Activated CD4-positive, alpha-beta T cell treated with anti-CD3 and anti-CD28 coated beads, Interleukin-2, amount 10 ng/mL, durations not matched to agents 24 days and 14 days (primary cell): ENCODE measurements at places on chromosomes 6 and 20.

GRCh38 chr6:158122048-158122447, 46.0 kb downstream of the SERAC1 start:
- DNase-seq = no peak
- H3K4me1 ChIP-seq = peaks cover 4% of the 10 kb centered on the region
- H3K27me3 ChIP-seq = no peaks in the 10 kb centered on the region
- H3K4me3 ChIP-seq = no peak overlapping the region
- peaks cover 25% of the 10 kb centered on the region for H3K36me3 ChIP-seq

- no peak for DNase-seq
- H3K27ac ChIP-seq = no peak overlapping the region
- no peaks in the 10 kb centered on the region for H3K4me1 ChIP-seq
Measured at GRCh38 chr6:13006578-13007300, 290.2 kb downstream of the PHACTR1 start.

DNA sequence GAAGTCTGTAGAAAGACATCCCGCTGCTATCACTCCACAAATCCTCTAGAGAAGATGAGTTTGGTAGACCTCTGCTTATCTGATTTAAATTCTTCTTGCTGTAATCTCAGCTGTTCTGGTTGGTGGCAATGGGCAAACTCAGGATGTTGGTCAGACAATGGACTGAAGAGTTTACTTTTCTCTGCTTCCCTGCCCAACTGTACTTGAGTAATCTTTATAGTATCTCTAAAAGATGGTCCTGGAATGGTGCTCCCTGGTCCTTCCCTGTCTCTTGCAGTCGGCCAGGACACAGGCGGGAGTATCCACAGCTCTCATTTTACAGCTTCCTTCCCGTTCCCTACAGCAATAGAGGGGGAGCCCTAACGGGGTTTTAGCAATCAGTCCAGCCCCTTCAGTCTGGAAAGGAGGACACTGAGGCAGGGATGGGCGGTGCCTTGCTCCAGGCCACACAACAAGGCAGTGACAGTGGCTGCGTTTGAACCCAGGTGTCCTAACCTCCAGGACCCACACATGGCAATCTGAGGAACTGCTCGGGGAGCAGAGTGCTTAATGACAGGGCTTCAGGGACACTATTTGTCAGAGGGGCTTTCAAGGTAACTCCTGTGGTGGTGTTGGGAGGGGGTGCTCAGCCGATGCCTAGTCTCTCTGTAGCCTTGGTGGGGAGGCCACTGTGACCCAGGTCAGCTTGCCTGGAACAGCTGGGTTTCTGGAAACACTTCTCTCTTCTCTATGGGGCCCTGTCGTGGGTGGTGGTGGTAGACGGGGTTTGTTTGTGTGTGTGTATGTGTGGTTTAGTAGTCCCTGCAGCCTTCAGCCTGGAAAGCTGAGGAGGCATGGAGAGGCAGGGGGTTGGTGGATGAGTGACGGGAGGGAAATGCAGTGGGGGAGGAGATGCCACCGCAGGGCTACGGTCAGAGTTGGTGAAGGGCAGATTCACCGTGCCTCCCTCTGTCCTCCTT, 9.5 kb upstream of the VEGFA start:
- H3K27ac ChIP-seq = peak overlapping the region; percentile 9
- H3K36me3 ChIP-seq = no peaks in the 10 kb centered on the region
- peaks cover 10% of the 10 kb centered on the region for H3K27me3 ChIP-seq
- peaks cover 4% of the 10 kb centered on the region for H3K4me1 ChIP-seq
- no peak for DNase-seq
- no peak overlapping the region for H3K4me3 ChIP-seq

- H3K4me1 ChIP-seq = no peaks in the 10 kb centered on the region
- no peak overlapping the region for H3K4me3 ChIP-seq
- H3K36me3 ChIP-seq = no peaks in the 10 kb centered on the region
- no peaks in the 10 kb centered on the region for H3K27me3 ChIP-seq
Measured at GRCh38 chr20:30921286-30922071, 336.0 kb upstream of the DEFB115 start.

DNA sequence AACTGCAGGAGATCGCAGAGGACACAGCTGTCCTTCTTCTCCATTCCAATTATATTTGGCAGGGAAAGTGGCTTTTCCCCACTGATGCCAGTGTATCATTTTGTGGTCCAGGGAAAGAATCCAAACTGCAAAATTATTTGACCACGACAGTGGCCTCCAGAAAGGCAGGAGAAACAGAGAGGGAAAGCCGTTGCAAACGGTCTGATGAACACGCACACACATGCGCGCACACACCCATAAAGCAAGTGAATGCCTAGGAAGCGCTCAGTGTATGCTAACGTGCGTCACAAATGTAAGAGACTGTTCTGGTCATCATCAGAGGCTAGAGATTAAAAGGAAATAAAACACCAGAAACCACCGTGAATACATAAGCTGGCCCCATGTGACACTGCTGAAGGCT, 54.0 kb downstream of the NPEPL1 start:
- H3K27ac ChIP-seq = no peak overlapping the region
- DNase-seq = no peak
- H3K4me3 ChIP-seq = no peak overlapping the region
- peaks cover 27% of the 10 kb centered on the region for H3K27me3 ChIP-seq
- no peaks in the 10 kb centered on the region for H3K4me1 ChIP-seq

DNA sequence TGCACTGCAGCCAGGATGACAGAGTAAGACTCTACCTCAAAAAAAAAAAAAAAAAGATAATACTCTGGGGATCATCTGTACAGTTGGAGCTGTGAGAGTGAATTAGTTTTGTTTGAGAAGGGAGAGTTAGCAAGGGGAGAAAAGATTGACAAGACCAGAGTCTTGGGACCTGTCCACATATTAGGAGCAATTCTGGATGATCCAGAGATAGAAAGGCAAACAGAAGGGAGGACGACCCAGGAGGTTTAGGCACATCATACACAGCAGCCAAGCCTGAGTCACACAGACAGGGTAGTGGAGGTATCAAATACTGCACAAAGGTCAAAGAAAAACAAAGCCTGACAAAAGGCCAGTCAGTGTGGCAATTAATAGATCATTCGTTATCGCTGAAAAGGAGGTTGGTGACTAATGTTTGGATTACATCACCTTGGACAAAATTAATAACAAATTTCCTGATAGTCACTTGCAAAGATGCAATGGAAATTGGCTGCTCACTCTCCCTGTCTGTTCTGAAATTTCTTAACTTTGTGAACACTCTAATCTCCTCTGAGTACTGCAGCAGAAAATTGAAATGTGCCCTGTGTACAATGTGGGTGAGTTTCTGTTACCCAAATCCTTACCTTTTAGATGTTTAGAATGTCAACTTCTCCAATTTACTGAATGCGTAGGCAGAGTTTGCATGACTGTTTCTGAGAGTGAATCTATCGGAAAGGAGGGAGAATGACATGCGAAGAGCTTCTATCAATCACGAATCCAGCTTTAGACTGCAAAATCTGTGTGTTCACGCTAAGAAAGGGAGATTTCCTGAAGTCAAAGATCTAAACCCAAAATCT, 105.4 kb downstream of the TSHZ2 start:
- H3K4me3 ChIP-seq = no peak overlapping the region
- H3K36me3 ChIP-seq = peaks cover 20% of the 10 kb centered on the region
- peaks cover 37% of the 10 kb centered on the region for H3K4me1 ChIP-seq
- no peak overlapping the region for H3K27ac ChIP-seq

DNA sequence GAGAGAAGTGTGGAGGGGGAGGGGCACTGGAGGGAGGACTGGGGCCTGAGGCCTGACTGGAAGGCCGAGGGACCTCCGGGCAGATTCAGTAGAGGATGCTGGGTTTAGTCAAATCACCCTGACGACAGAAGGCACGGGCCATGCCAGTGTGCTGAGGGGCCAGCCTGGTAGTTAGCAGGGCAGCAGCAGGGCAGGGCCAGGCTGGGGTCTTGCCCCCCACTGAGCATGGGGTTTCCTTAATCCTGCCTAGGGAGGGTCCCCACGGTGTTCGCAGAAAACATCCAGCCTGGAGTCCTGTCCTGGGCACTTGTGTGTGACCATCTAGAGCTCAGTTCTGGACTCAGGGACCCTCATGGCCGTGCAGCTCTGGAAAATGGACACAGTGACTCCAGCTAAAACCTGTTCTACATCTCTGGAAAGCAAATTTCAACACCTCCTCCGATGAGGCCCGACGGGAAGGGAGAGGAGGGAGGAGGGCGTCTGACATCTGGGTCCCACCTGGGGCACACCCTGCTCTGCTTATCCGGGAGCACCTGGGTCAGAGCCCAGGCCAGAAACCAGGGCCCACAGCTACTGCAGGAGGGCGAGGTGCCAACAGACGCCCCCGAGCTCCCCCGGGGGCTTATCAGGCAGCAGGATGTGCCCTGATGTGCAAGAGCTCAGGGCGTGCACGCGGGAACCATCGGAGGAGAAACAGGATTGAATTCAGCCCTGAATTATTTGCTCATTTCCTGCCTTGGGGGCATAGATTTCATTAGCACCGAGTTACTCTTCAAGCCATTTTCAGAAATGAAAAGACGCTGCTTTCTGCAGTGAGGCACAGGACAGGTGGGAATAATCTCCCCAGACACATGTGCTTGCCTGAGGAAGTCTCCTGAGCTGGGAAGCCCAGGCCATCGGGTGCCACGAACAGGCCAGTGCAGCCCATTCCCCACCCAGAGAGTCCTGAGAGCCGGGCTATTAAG, 78.0 kb upstream of the MPC1 start:
- H3K4me1 ChIP-seq = no peaks in the 10 kb centered on the region
- H3K36me3 ChIP-seq = no peaks in the 10 kb centered on the region
- no peaks in the 10 kb centered on the region for H3K27me3 ChIP-seq
- no peak for DNase-seq
- no peak overlapping the region for H3K27ac ChIP-seq

- H3K27ac ChIP-seq = no peak overlapping the region
- H3K27me3 ChIP-seq = no peaks in the 10 kb centered on the region
- H3K36me3 ChIP-seq = peaks cover 42% of the 10 kb centered on the region
- no peak overlapping the region for H3K4me3 ChIP-seq
Measured at GRCh38 chr20:36754656-36755222, 8.8 kb upstream of the NDRG3 start.

DNA sequence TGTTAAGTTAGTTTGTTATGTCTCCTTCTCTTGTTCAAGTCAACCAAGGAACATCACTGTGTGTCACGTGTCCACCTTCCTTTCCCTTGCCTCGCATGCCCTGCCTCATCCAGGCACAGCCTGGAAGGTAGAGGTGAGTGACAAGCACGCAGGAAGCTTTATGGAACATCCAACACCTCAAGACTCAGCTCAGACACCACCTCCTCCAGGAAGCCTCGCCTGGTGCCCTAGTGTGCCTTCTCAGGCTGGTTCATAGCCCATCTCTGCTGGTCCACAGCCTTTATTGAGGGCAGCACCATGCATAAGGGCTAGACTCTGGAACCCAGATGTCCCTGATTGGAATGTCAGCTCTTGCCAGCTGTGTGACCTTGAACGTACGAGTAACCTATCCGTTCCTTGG, 224.3 kb downstream of the ANKRD60 start:
- no peaks in the 10 kb centered on the region for H3K4me1 ChIP-seq
- no peak overlapping the region for H3K27ac ChIP-seq
- H3K4me3 ChIP-seq = no peak overlapping the region
- H3K27me3 ChIP-seq = peaks cover 3% of the 10 kb centered on the region
- H3K36me3 ChIP-seq = no peaks in the 10 kb centered on the region

DNA sequence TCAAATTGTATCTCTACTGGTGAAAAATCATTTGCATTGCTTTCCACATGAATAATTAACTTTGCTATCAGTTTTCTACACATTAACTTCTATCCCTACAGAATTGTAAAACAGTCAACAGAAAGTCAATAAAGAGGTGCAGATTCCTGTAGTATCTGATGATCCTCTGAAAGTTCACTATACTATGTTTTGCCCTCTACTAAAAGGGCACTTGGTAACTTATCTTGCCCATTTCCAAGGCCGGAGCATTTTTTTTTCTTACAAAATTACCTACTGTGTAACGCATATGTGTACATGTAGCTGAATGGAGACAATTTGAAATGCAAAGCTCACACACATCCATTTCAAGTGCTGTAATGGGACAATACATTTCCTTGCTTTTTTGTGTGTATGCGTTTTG, 9.6 kb upstream of the SPTLC3 start:
- no peak overlapping the region for H3K4me3 ChIP-seq
- H3K4me1 ChIP-seq = no peaks in the 10 kb centered on the region
- H3K27ac ChIP-seq = no peak overlapping the region
- DNase-seq = no peak
- peaks cover 3% of the 10 kb centered on the region for H3K27me3 ChIP-seq
- H3K36me3 ChIP-seq = no peaks in the 10 kb centered on the region

GRCh38 chr6:160267102-160267501, 8.5 kb upstream of the SLC22A2 start:
- no peak for DNase-seq
- no peak overlapping the region for H3K4me3 ChIP-seq
- H3K4me1 ChIP-seq = peaks cover 3% of the 10 kb centered on the region
- H3K27me3 ChIP-seq = peaks cover 6% of the 10 kb centered on the region
- no peaks in the 10 kb centered on the region for H3K36me3 ChIP-seq
- no peak overlapping the region for H3K27ac ChIP-seq

DNA sequence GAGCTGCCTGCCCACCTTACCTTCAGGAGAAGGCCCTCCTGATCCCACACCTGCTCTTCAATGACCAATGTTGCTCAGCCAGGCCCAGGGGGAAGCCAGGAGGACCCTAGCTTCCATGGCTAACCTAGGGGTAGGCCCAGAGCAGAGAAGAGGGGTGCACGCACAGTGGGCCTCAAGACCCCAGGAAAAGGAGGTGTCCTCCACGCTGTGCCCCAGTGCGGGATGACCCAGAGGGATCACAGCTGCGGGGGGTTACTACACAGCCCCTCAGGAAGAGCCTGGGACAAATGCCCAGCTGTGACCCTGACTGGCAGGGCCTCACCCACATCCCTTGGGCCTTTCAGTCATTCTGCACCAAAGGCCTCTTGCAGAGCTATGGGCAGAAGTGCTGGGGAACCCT, 31.6 kb upstream of the APMAP start:
- H3K4me1 ChIP-seq = no peaks in the 10 kb centered on the region
- H3K27ac ChIP-seq = no peak overlapping the region
- H3K4me3 ChIP-seq = no peak overlapping the region
